ENCODE measurements at places on chromosomes 12 and 14. TPM values are rescaled to one million over a fixed set of nuclear protein-coding genes. Genes with fewer than 3 reads are reported as not detected.

GLIPR1L1 gene
- not detected for polyA plus RNA-seq

BCAT1 gene
- polyA plus RNA-seq, result 21.6 TPM

RASSF8 gene
- 11.1 TPM for polyA plus RNA-seq

CKB gene
- polyA plus RNA-seq, result 10.0 TPM

B3GNT4 gene
- 0.11 TPM for polyA plus RNA-seq

AHNAK2 gene
- polyA plus RNA-seq, result 17.7 TPM

HCAR2 gene
- not detected for polyA plus RNA-seq

MAX gene
- 70.1 TPM for polyA plus RNA-seq

NOVA1 gene
- 2.7 TPM for polyA plus RNA-seq

DIO2 gene
- 0.32 TPM for polyA plus RNA-seq

KLRD1 gene
- 0.06 TPM for polyA plus RNA-seq

TPPP2 gene
- not detected for polyA plus RNA-seq

ERP27 gene
- 0.70 TPM for polyA plus RNA-seq

BMP4 gene
- polyA plus RNA-seq, result 311 TPM

SDSL gene
- polyA plus RNA-seq, result 15.5 TPM

RNASE1 gene
- polyA plus RNA-seq, result 909 TPM

AMIGO2 gene
- polyA plus RNA-seq, result 4.1 TPM

DIP2B gene
- polyA plus RNA-seq, result 11.2 TPM

NPAS3 gene
- 0.06 TPM for polyA plus RNA-seq

CHMP4A gene
- polyA plus RNA-seq, result 46.4 TPM

ITGB7 gene
- polyA plus RNA-seq, result 0.17 TPM

MAP3K9 gene
- 0.08 TPM for polyA plus RNA-seq

BICDL1 gene
- 0.19 TPM for polyA plus RNA-seq

HOXC6 gene
- 0.57 TPM for polyA plus RNA-seq

BTBD7 gene
- 16.9 TPM for polyA plus RNA-seq
